Activated CD4-positive, alpha-beta memory T cell treated with anti-CD3 and anti-CD28 coated beads for 36 hours (primary cell): ENCODE measurements at places on chromosomes 13 and 19. TPM values are rescaled to one million over a fixed set of nuclear protein-coding genes. Genes with fewer than 3 reads are reported as not detected.

DNA sequence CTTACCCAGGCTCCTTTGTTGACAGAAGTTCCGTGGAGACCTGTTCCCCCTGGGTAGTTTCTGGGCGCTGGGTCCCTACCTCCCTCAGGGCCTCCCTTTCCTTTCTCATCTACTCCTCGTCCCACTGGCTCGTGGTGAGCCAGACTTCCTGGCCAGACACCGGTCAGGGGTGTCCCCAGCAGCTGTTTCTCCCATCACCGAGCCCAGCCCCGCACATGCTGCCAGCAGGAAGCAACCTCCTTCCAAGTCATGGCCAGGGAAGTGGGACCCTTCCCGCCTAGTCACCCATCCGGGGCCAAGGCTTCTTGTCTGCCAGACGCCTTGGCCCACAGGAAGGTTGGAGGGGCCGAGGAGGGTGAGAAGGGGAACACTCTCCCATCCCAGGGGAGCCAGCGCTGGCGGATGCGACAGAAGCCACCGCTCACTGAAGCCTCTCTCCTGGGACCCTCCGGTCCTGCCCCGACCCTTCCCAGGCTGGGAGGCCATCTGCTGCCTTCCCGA, 5.7 kb downstream of the PAK4 start:
- no peak for DNase-seq

DNA sequence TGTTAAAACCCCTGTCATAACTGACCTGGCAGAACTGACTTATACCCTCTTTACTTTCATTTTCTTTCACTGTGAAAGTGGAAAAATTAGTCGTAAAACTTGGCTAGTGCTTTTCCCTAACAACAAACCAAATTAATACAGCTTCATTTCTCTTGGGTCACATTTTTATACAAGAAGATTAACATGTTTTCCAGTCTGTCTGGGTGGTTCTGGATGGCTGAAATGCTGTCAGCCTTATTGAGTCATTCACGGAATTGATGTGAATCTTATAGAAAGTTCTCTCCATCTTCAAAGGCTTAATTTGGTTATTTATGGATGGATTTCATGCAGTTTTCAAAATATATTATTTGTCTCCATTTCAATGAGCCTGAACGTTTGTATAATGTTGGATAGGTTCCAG, 440.0 kb downstream of the KCTD12 start:
- no peak for DNase-seq

DNA sequence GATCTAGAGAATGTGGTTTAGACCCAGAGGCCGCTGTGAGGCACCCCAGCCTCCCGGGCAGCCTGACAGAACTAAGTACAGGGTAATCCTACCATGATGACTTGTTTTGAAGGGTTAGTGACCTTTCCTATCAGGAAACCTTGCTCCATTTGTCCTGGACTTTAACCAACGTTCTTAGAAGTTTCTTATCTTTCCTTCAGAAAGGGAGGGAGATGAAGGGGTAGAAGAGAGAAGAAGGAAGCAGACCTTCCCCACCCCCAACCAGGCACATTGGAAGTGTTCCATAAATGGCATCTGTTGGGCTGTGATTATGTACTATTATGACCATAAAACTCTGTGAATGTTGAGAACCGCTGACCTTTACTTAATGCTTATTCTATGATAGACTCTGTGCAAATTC, 184.2 kb downstream of the OXGR1 start:
- no peak for DNase-seq

DNA sequence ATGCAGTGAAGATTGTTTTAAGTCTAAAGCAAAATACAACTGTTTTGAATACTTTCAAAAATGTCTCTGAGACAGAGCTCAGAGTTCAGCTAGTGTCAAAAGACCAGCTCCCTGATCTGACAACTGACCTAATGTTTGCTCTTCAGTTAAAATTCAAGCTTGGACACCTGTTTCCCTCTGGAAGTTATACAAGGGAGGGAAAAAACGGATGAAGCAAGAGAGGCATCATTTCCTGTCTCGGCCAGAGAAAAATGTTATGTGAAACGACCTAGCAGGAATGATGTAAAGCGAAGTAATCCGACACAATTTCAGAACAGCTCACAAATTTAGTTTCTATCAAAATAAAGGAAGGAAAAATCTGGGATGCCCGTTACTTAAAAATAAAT, 59.4 kb downstream of the ZAR1L start:
- no peak for DNase-seq

- no peak for DNase-seq
Observed at GRCh38 chr19:18591735-18592385, 3.3 kb downstream of the REX1BD start.

DNA sequence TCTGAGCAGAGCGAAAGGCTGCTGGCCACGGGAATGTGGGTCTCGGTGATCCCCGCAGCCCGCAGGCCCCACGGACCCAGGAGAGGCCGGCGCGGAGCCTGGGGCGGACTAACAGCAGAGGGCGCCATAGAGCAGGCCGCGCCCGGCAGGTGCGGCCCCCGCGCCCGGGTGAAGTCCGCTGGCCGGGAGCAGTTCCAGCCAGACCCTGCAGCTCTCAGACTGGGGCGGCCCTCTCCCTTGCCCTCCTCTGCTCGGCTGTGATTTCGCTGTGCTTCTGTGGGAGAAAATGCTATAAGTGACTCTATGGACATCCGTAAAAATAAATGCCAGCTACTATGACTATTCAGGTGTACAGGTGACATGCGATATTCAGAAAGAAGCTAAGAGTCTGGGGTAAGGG, 37.7 kb downstream of the GSX1 start:
- DNase-seq: peak; percentile 58

DNA sequence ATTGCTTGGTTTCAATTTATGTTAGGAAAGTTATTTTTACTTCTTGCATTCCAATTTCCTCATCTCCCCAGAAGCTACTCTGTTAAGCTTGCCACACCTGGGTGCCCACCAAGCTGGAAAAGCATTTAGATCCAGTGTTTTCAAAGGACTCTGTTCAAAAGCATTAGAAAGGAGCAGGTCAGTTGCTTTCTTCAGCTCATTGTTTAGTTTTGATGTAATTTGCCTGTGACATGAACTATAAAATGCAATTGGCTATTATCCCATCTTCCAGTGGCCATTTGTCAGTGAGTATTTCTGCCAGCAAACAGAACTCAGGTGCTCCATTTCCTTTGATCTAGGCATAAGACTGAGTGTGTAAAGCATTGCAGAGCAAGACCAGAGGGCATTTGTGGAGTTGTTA, 46.7 kb upstream of the RNF113B start:
- DNase-seq: no peak

- DNase-seq: no peak
Observed at GRCh38 chr13:44523146-44524015, 52.7 kb downstream of the TSC22D1 start.

DNA sequence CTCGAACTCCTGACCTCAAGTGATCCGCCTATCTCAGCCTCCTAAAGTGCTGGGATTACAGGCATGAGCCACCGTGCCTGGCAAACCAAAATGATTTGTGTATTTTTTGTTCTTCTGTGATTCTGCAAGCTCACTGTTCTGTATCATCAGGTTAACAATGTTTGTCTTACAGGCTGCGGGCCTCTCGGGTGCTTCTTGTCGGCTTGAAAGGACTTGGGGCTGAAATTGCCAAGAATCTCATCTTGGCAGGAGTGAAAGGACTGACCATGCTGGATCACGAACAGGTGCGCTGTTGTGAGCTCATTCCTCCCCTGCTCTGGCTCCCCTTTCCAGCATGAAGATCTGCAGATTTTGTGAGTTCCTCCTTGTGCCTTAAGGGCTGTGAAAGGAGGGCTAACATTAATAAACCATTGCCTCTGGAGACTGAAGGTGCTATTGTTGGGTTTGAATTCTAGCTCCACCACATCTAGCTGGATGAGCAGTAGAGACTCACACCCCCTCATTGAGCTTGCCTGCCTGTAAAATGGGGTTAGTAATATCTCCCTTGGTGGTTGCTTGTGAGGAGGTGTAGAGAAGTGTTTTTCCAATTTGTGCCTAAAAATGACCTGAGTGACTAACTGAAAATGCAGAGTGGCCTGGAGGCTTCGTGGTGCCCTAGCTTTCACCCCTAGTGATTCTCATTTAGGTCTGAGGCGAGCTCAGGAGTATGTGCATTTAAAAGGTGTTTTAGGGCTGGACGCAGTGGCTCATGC, 12.9 kb downstream of the SAE1 start:
- DNase-seq: peak; percentile 31

ELANE gene
- not detected for total RNA-seq

CYP2F1 gene
- not detected for total RNA-seq

ZNF628 gene
- total RNA-seq: 5.8 TPM

KCNC3 gene
- total RNA-seq: 6.2 TPM

CDC42EP5 gene
- total RNA-seq: not detected
